HFFc6 (cell line): ENCODE measurements at places on chromosomes 16 and 17.
A peak's percentile ranks its signal among the peaks of the same experiment; 100 is the strongest.

DNA sequence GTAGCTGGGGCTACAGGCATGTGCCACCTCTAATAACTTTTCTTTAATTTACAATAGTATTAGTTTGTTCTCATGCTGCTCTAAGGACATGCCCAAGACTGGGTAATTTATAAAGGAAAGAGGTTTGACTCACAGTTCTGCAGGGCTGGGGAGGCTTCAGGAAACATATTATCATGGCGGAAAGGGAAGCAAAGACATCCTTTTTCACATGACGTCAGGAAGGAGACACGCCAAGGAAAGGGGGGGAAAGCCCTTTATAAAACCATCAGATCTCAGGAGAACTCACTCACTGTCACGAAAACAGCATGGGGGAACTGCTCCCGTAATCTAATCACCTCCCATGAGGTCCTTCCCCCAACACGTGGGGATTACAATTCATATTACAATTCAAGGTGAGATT lies 18.3 kb downstream of the IL4R start:
- no peak for DNase-seq

GRCh38 chr17:29571883-29572681 lies 3.6 kb downstream of the TP53I13 start:
- no peak for DNase-seq

- DNase-seq: no peak
Measured at GRCh38 chr16:9489835-9490467, 398.5 kb downstream of the HAPSTR1 start.

DNA sequence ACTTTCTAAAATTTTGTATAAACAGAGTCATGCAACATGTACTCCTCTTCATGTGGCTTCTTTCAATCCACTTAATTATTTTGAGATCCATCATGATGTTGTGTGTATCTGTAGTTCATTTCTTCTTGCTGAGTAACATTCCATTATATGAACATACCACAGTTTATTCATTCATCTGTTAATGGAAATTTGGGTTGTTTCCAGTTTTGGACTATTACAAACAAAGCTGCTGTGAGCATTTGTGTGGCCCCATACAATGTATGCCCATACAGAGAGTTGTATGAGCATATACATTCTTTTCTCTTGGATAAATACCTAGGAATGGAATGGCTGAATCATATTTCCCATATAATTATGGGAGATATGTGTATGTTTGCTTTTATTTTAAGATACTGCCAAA lies 85.6 kb downstream of the CLEC16A start:
- peak; percentile 23 for DNase-seq

DNA sequence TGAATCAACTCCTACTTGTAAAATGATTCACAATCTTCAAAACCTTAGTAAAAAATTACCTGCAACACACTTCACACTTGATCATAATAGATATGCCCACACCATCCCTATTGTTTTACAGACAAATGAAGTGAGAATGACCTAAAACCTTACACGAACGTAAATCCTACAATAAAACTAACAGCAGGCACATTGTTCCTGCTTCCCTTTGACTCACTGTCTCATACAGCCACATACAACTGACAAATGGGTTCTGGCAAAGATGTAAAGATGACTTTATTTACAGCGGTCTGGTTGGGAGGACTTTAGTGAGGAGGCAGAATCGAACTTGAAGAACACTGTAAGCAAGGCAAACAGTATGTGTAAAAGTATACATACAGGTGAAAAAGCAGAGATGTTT lies 188.7 kb downstream of the MYO1D start:
- no peak for DNase-seq

DNA sequence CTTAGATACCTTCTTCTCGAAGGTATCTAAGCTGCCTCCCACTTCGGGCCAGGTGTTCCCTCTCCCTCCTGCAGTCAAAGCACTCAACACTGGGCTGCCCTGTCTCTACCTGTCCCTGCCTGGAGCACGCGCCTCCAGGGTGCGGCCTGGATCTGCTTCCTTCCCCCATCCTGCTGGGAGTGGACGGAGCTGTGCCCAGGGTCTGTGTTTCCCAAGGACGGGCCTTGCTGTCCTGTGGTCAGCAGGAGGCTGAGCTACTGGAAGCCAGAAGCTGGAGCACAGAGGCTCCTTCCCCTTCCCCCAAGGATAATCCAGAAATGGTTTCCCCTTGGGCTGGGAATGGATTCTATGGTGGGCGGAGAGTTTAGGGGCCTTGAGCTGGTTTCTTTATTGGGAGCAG lies 16.7 kb downstream of the LLGL2 start:
- no peak for DNase-seq

DNA sequence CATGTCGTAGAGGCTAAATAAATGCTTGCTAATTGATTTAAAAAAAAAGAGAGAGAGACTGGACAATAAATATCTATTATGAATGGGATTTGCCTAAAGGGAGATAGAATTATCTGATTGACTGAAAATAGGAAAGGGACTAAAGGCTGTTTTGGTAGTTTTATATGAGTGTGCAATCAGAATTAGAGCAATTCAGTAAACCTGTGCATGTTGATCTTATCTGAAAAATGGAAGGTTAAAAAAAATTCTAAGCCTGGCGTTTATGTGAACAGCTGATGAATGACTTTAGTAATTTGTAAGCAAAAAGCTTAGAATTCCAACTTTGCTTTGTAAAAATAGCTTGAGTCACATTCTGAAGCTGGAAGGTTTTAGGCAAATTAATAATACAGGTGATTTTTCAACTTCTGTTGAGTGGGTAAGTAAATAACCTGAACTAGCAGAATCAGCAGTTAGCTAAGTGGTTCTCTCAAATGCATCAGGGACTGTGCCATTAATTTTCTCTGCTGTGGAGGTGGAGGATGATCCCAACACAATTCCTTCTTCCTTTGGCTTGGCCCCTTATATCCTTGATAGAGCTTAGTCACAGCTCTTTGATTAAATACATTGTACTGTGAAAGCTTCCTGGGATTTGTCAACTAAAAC lies 254.4 kb downstream of the PHKB start:
- DNase-seq: no peak

GRCh38 chr17:41602524-41602923 lies 10.0 kb downstream of the KRT16 start:
- no peak for DNase-seq

DNA sequence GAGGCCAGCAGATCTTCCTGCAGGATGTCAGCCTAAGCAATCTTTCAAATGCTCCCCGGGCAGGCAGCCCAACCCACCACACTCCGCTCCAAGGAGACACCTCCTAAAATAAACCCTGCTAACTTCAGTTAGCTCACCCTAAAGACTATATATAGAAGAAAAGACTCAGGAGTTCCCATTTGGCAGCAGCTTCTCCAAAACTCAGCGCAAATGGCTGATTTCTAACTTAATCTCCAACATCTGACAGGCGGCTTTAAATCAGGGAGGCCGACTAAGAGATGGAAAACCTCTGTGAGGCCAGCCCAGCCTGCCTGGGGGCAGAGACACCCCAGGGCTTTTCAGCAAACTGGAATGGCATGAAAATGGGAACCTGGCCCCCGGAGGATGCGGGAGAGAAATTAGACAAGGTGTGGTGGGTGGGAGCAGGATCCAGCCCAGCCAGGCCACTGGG lies 91.6 kb downstream of the XYLT1 start:
- peak; percentile 90 for DNase-seq

GRCh38 chr17:44207743-44208142 lies 8.1 kb upstream of the ATXN7L3 start:
- DNase-seq: no peak

DNA sequence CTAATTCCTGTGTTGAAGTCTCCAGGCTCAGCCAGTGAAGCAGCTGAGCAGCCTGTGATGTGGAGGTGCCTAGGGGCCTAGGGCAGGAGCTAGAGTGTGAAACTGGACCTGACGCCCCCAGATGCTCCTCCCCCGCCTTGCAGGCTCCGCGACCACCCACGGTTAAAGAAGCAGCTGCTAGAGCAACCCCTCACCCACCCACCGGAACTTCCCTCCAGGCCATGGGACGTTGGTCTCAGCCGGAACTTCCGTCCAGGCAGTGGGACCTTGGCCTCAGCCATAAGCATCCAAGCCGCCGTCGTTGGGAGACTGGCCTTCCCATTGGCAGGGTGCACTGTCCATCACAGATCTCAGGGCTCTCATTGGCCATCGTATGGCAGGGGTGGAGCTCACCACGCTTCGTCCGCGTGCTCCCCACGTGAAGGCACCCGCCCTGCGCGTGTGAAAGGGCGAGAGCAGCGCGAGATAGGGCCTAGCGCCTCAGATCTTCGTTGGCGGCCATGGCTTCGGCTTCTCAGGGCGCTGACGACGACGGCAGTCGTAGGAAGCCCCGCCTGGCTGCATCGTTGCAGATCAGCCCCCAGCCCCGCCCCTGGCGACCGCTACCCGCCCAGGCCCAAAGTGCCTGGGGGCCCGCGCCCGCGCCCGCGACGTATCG lies at the start of gene ADAD2:
Gene ADAD2, plus strand, starts transcription at position 427 of the 658 bp plus-strand sequence. Its CDS starts 74 bp downstream, at position 501.
- no peak for DNase-seq

DNA sequence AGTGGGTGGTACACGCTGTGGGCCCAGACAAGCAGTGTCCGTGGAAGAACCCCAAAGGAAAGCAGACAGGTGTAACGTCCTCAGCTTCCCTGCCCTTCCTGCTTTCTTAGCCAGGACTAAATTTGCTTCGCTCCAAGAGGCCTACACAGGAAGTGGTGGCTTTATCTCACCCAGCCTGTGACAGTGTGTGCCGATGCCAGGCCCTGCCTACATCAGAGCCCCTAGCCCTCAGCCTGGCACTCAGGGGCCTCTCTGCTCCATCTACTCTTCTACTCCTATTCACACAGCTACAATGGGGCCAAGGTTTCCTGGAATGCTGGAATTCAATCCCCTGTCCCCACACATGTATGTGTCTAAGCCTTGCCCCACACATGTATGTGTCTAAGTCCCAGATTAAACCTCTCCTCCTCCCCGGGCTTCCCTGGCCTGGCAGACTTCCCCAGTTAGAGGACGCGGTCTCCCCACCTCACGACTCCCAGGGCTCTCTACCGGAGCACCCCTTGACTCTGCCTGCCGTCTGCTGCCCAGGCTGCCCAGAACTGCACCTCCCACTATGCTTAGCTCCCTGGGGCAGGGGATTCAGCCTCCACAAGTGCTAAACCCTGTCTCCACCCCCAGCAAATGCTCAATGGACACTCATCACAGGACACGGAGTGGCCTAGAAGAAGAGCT lies 8.2 kb downstream of the PGAP3 start:
- DNase-seq: no peak

DNA sequence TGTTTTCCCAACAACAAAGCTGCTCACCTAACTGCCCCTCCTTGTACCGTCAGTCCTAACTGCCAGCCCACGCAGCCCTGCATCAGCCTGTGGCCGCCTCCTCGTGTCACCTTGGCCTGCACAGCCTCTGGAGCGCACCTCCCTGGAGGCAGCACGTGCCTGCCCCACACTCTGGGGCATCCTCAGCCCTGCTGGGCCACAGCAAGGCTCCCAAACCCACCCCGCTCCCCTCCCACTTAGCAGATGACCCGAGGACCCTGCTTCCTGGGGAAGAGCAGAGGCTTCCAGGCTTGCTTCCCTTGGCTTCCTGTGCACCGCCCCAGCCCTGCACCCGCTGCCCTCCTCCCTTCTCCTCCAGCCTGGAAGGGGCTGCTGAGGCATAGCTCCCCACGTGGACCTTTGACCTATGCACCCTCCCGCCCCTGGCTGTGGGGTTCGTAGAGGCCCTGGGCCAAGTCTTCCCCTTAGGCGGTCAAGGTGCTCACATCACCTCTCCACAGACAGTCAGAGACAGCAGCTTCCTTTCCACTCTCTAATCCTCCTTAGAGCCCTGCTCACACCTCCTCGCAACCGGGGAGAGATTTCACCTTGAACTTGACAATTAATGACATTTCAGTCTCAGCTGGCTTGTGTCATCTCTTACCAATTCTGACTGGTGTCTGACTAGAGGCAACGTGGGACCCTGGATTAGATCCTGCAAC lies 115.0 kb downstream of the MGAT5B start:
- no peak for DNase-seq

DNA sequence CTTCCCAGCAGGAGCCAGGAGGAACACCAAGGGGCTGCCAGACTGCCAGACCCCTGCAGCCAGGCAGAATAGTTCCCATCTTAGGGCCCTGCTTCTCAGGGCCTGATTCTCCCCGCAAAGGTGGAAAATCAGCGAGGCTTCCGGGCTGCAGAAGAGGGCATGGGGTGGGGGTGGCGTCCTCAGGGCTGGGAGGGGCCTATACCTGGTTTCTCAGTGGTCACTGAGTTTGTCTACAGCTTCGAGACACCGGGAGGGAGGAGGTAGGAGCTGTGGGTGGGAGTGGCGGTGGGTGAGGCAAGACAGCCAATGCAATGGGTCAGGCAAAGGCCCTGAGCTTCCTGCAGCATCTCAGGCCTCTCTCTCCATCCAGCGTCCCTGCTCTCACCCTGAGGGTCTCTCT lies 14.3 kb downstream of the LRRC75A start:
- no peak for DNase-seq

- no peak for DNase-seq
Measured at GRCh38 chr17:17533901-17534441, 37.8 kb upstream of the RASD1 start.

- peak; percentile 30 for DNase-seq
Measured at GRCh38 chr17:50922107-50922506, 56.0 kb upstream of the TOB1 start.

DNA sequence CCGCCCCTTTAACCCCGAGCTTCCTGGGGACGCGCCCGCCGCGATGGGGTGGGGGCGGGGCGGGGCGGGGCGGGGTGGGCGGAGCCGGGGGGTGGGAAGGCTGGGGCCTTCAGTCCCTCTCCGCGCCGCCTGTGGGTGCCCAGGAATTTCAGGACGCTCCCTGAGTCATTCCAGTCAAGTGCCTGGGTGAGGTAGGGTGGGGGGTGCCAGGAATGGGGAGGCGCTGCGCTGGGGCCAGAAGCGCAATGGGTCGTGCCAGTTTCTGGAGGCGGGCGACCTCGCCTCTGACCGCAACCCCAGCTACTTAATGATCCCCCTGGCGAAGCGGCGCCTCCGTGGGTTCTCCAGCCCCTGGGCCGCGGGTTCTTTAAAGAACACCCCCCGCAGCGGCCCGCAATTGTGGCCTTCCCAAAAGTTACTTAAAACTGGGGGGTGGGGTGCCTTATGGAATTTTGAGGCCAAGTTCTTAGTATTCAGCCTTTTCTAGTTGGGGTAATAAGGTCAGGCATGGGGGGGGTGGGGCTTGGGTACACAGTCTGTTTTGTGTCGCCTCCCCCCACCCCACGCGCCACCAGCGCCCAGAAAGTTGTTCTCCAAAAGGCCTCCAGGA lies 826 bp upstream of the GSE1 start:
- DNase-seq: peak; percentile 94

GRCh38 chr16:1772362-1772907 lies at the start of gene EME2:
EME2 (plus strand) TSS chr16:1772810; CDS start chr16:1773228, 418 bp downstream.
- DNase-seq: peak; percentile 42
